Ascending aorta (tissue), 2 donors: ENCODE measurements at places on chromosomes 7 and 10.

DNA sequence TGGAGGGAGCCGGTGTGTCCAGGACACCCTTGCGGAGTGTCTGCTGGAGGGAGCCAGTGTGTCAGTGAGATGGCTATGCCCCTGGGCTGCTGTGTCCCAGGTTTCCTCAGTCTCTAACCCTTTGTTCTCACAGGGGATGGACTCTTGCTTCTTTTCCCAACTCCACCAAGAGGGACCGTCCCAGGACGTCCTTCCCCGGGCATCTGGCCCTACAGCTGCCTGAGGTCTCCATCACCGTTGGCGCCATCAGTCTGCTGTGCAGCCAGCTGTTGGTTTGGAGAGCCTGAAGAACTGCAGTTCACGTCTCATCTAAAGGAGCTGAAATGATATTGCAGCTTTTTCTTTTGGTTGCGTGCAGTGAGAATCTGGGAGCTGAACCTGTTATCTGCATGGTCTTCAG, 136.2 kb downstream of the VIPR2 start:
- H3K36me3 ChIP-seq: no peaks in the 10 kb centered on the region
- no peak overlapping the region for H3K4me3 ChIP-seq
- H3K27me3 ChIP-seq: no peaks in the 10 kb centered on the region
- H3K27ac ChIP-seq: no peak overlapping the region
- DNase-seq: no peak

- no peak for DNase-seq
- no peak overlapping the region for H3K27ac ChIP-seq
- H3K4me1 ChIP-seq: no peaks in the 10 kb centered on the region
- no peaks in the 10 kb centered on the region for H3K27me3 ChIP-seq
These were observed 35.5 kb downstream of the IKZF1 start for GRCh38 chr7:50339990-50340500.

- no peaks in the 10 kb centered on the region for H3K36me3 ChIP-seq
- H3K27ac ChIP-seq: no peak overlapping the region
- no peak for DNase-seq
- no peaks in the 10 kb centered on the region for H3K27me3 ChIP-seq
- no peak overlapping the region for H3K4me3 ChIP-seq
These were observed 52.0 kb downstream of the TSPAN15 start for GRCh38 chr10:69503001-69503895.

GRCh38 chr7:154503962-154504550, 451.9 kb downstream of the DPP6 start:
- no peaks in the 10 kb centered on the region for H3K36me3 ChIP-seq
- no peak overlapping the region for H3K27ac ChIP-seq
- H3K4me1 ChIP-seq: no peaks in the 10 kb centered on the region
- H3K4me3 ChIP-seq: no peak overlapping the region

- no peaks in the 10 kb centered on the region for H3K4me1 ChIP-seq
- no peaks in the 10 kb centered on the region for H3K36me3 ChIP-seq
- H3K27me3 ChIP-seq: no peaks in the 10 kb centered on the region
- no peak overlapping the region for H3K27ac ChIP-seq
These were observed 217.5 kb downstream of the ADAM12 start for GRCh38 chr10:126170776-126171175.

DNA sequence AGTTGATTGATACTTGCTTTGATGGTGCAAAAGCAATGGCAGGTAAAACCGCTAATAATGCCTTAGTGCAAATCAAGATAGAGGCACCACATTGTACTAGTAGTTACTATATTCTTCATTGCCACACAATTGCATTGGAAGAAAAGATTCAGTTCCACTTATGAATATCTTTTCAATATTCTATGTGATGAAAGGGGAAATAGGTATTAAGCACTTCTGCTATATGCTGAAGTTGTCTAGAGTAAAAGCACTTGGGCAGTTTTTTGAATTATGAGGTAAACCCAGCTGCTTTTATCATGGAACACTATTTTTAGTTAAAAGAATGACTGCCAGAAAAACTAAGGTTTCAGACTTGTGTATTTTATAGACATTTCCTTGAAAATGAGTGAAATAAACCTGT, 15.5 kb downstream of the ENTPD7 start:
- no peaks in the 10 kb centered on the region for H3K36me3 ChIP-seq
- no peaks in the 10 kb centered on the region for H3K4me1 ChIP-seq
- no peaks in the 10 kb centered on the region for H3K27me3 ChIP-seq
- no peak overlapping the region for H3K4me3 ChIP-seq
- no peak overlapping the region for H3K27ac ChIP-seq
- DNase-seq: no peak

GRCh38 chr10:95542761-95543160, 18.4 kb downstream of the SORBS1 start:
- H3K36me3 ChIP-seq: peaks cover 16% of the 10 kb centered on the region
- H3K27ac ChIP-seq: peak overlapping the region; percentile 85
- H3K4me3 ChIP-seq: peak overlapping the region; percentile 1
- DNase-seq: no peak

GRCh38 chr10:44314802-44315460, 70.0 kb downstream of the CXCL12 start:
- no peaks in the 10 kb centered on the region for H3K27me3 ChIP-seq
- no peak for DNase-seq
- H3K4me3 ChIP-seq: no peak overlapping the region
- H3K27ac ChIP-seq: no peak overlapping the region

DNA sequence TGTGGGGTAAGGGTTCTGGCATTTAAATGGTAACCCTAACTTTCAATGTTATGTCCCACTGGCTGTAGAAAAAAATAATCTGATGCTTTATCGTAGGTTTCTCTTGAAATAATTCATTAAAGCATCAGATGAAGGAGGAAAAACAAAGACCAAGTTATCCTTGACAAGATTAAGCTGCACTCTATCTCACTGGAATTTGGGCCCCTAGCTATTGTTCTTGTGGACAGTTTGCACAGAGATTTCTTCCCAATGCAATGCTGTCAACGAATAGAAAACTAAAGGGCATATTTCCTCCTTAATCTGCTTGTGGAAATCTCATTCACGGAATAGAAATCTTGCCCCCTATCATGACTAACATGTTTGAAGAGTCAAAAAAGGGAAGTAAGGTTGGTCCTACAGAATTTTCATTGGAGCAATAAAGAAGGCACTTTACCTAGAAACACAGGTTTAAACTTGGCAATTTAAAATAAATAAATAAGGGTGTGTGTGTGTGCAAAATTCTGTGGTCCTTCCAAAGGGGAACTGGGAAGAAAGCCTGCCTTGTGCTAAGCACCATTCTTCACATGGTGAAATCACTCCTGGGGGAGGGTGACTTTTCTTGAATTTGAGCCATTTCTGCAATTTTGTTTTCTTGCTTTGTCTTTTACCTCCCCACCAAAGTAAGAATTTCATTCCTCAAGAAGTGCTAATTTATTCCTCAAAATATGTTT, 242.8 kb downstream of the GLI3 start:
- DNase-seq: no peak
- no peaks in the 10 kb centered on the region for H3K4me1 ChIP-seq
- H3K27ac ChIP-seq: no peak overlapping the region
- H3K27me3 ChIP-seq: no peaks in the 10 kb centered on the region

DNA sequence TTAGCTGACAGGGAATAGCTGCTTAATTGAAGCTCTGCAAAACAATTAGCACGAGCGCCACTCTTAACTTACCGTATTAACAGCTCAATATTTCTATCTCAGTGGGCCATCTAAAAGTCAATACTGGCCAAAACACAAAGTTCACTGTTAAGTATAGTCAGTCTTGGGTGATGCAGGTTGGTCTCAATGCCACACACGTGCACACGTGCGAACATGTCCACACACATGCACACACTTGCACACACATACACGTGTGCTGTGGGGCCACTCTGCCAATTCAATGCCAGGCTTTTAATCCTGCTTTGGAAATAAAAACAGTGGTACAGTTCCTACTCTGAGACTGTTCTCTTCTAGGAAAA, 105.1 kb downstream of the GRB10 start:
- H3K27ac ChIP-seq: no peak overlapping the region
- DNase-seq: no peak
- peaks cover 27% of the 10 kb centered on the region for H3K4me1 ChIP-seq
- H3K27me3 ChIP-seq: no peaks in the 10 kb centered on the region

GRCh38 chr10:123417414-123417813, 248.7 kb upstream of the GPR26 start:
- H3K4me1 ChIP-seq: no peaks in the 10 kb centered on the region
- no peak overlapping the region for H3K27ac ChIP-seq
- no peak overlapping the region for H3K4me3 ChIP-seq
- no peaks in the 10 kb centered on the region for H3K36me3 ChIP-seq
- peak; percentile 9 for DNase-seq

- no peak overlapping the region for H3K27ac ChIP-seq
- no peaks in the 10 kb centered on the region for H3K36me3 ChIP-seq
- no peak overlapping the region for H3K4me3 ChIP-seq
- no peaks in the 10 kb centered on the region for H3K4me1 ChIP-seq
These were observed 18.0 kb downstream of the TAS2R40 start for GRCh38 chr7:143239813-143240212.

GRCh38 chr10:132793871-132794849, 8.2 kb upstream of the NKX6-2 start:
- no peak overlapping the region for H3K4me3 ChIP-seq
- no peak overlapping the region for H3K27ac ChIP-seq
- no peaks in the 10 kb centered on the region for H3K4me1 ChIP-seq
- H3K27me3 ChIP-seq: no peaks in the 10 kb centered on the region
- no peak for DNase-seq

DNA sequence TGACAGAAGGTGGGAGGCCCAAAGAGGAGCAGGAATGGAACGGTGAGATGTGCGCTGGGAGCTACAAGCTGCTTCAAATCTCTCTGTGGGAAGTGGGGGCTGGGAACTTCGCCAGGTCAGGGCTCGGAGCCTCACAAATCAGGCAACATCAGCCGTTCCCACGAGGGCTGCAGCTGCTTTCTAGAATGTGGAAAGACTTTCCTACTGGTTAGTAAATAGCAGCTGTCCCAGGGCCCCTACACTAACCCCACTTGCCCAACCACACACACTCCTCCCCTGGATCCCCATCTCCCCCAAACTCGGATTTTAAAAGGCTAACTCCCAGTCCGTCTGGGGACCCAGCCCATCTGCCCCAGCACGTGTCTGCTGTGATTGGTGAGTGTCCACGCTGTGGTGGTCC, 40.6 kb upstream of the PITRM1 start:
- H3K36me3 ChIP-seq: no peaks in the 10 kb centered on the region
- no peaks in the 10 kb centered on the region for H3K4me1 ChIP-seq
- no peak overlapping the region for H3K4me3 ChIP-seq

DNA sequence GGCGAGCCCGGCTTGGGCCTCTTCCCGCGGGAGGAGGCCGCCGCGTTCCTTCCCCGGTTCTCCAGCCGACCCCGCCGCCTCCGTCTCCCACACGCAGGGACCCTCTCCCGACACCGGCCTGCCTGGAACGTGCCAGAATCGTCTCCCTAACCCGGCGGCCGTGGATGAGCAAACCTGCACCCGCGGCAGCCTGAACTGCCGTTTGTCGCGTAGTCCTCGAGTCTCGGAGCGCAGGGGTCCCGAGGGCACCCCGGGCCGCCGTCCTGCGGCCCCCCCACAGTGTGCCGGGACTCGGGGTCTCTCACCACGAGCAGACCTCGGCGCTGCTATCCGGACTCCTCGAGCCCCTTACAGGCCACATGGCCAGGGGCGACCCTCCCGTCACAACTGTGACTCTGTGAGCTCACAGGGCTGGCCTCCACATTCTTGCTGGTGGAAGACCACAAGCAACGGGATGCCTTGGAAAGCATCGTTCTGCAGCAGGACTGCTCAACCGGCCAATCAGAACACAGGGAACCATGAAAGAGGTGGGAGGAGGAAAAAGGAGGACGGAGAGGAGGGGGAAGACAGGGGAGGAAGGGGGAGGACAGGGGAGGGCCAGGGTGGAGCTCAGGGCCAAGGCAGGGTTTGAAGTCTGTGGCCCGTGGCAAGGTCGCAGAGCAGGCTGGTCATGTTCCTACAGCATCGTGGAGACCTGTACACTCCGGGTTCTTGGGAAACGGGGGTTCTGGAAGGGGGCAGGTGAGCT, 276.9 kb downstream of the DNAJB6 start:
- peak overlapping the region; percentile 62 for H3K4me3 ChIP-seq
- no peak for DNase-seq
- H3K27ac ChIP-seq: no peak overlapping the region
- peaks cover 6% of the 10 kb centered on the region for H3K27me3 ChIP-seq

GRCh38 chr10:97891497-97892167, 42.0 kb downstream of the GOLGA7B start:
- H3K4me3 ChIP-seq: no peak overlapping the region
- H3K36me3 ChIP-seq: no peaks in the 10 kb centered on the region
- H3K27ac ChIP-seq: no peak overlapping the region
- no peaks in the 10 kb centered on the region for H3K27me3 ChIP-seq
- no peak for DNase-seq

GRCh38 chr10:119896937-119897770, 4.6 kb downstream of the SEC23IP start:
- no peaks in the 10 kb centered on the region for H3K27me3 ChIP-seq
- no peak for DNase-seq
- peak overlapping the region; percentile 1 for H3K27ac ChIP-seq
- no peak overlapping the region for H3K4me3 ChIP-seq

DNA sequence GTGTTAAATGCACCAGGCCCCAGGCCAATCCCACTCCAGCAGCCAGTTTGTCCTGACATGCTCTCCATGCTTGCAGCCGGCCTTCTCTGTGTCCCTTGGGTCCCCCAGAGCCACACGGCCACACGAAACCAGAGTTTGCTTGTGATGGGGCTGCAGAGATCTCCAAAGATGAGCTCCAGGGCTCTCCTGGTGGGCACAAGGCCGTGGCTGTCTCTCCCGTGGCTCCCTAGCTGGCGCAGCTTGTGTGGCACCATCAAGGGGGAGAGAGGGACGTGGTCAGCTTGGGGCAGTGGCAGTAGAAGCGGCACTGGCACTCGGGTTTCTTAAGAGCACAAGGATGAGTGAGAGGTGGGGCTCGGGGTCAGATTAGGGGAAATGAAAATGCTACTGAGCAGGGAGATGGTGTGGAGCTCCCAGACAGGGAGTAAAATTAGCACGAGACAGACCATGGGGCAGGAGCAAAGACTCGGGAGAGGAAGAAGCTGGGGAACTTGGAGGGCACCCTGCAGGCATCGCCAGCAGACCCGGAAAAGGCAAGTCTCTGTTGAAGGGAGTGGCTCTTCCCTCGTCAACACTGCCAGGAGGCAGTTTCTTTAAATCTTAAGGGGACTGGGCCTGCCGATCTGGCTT, 572.5 kb upstream of the FOXK1 start:
- H3K4me1 ChIP-seq: no peaks in the 10 kb centered on the region
- DNase-seq: no peak
- no peak overlapping the region for H3K27ac ChIP-seq
- H3K27me3 ChIP-seq: no peaks in the 10 kb centered on the region

DNA sequence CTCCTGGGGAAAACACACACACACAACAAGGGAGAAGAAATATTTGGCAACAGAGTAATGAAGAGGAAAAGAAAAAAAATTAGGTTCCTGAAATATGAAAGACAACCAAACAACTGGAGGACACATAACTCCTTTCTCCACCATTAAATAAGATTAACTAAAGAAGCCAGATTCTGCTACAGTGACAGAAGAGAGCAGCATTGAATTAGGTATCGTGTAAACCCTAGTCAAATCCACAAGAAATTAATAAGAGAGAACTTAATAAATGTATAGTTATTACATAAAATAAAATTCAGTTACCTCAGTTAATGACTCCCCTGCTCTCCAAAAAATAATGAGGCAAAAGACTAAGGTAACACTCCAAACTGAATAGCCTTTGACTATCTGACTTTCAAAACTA, 306.7 kb downstream of the CRPPA start:
- DNase-seq: no peak
- no peak overlapping the region for H3K27ac ChIP-seq
- H3K36me3 ChIP-seq: no peaks in the 10 kb centered on the region
- H3K27me3 ChIP-seq: no peaks in the 10 kb centered on the region
- no peaks in the 10 kb centered on the region for H3K4me1 ChIP-seq

GRCh38 chr7:97007583-97007861, 2.2 kb downstream of the DLX6 start:
- H3K4me3 ChIP-seq: no peak overlapping the region
- peaks cover 30% of the 10 kb centered on the region for H3K27me3 ChIP-seq
- DNase-seq: no peak
- no peak overlapping the region for H3K27ac ChIP-seq
- no peaks in the 10 kb centered on the region for H3K36me3 ChIP-seq
